Mammary epithelial cell (primary cell): ENCODE measurements at places on chromosomes 2 and 18.

- DNase-seq: no peak
These were observed 436.3 kb downstream of the CBLN2 start for GRCh38 chr18:72107647-72108383.

GRCh38 chr2:182318466-182319220 is 108.2 kb downstream of the PDE1A start:
- peak; percentile 8 for DNase-seq

GRCh38 chr18:5894611-5895298 is 567 bp downstream of the TMEM200C start:
- no peak for DNase-seq

GRCh38 chr2:101185656-101186055 is 34.5 kb upstream of the TBC1D8 start:
- DNase-seq: peak; percentile 91

- DNase-seq: no peak
These were observed 63.2 kb downstream of the ALMS1 start for GRCh38 chr2:73448856-73449255.

- DNase-seq: no peak
These were observed 105.7 kb upstream of the GPC1 start for GRCh38 chr2:240329778-240330177.

DNA sequence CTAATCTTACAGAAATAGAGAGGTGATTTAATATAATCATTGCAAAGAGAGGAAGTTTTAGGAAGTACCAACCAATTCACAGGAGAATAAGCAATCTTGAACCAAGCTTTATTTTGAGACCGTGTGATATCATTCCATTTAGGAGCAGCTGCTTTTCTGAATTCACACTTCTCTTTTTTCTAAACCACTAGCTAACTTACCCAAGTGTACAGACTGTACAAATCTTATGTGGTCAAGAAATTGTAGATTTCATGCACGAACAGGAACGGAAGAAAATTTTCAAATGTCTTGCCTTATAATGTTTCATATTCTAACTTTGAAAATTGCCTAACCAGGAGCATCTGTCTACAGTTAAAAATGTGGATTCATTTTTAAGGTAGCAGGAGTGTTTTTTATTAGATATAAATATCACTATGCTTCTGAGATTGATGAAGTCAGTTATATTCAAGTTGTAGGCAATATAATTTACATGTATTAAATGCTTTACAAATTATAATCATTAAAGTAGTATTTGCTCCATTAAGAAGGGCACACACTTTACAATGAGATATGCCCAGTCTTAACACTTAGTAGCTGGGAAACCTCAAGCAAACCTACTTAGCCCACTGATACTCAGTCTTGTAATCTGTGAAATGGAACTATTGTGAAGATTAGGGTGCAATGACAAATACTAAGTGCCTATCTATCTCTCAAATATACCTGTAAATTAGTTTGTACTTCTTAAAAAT is 302.2 kb upstream of the STON1 start:
- no peak for DNase-seq

- peak; percentile 55 for DNase-seq
These were observed 72.7 kb downstream of the NXPH2 start for GRCh38 chr2:138707392-138708074.

DNA sequence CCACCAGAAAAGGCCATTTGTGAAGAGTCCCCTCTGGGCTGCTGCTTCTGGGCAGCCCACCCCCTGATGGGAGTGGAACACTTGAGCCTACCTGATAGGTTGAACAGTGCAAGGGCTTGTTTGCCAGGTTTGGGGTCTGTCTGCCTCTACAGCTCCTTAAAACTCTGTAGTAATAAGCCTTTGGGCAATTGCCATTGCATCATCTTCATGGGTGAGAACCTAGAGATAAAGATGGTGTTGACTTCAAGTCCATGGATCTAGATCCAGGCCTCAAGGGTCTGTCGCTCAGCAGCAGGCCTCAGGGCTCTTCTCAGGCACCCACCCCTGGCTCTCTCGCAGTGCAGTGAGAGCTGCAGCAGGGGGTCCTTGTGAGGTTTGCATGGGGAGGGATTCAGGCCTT is 47.1 kb upstream of the MCFD2 start:
- no peak for DNase-seq

DNA sequence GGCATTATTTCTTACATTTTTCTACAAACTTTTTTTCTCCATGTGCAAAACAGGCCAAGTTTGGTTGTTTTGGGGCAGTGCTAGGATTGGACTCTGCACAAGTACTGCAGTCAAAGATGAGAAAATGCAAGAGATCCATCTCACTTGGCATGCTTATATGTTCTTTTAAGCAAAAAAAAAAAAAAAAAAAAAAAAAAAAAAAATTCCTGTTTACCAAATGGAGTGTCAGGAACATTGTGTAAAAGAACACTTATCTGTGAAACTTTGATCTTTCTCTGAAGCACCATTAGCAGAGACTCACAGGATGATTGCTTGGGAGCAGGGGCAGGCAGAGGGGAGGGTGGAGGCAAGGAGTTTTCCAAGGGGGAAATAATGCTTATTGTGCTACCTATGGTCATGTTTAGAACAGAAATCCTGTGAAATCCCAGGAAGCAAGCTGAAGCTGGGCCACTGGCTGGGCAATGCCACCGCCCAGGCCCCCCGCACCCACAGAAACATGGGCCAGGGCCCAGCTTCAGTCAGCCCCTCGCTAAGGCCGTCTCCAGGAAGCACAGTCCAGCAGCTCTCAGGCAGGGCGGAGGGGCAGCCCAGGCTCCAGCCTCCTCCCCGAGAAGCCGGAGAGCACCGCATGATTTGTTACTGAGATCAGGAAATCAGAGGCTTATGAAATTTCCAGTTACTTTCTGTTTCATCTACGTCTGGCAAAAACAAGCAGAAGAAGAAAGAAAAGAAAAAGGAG is 229.4 kb downstream of the ZNF516 start:
- no peak for DNase-seq

DNA sequence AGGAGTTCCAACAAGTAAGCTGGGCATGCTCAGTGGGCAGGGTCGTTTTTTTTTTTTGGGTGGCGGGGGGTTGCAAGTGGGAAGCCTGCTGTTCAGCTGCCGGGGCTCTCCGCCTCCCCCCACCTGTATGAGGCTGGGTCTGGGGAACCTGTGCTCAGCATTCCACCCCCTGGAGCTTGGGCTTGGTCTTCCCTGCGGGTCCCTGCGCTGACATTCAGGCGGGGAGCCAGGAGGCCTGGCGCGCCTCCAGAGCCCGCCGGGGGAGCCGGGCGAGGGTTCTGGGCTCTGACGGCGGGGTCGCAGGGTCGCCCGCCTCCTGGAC is 822 bp upstream of the GPD2 start:
- DNase-seq: no peak

- no peak for DNase-seq
These were observed 58.5 kb downstream of the DYNC1I2 start for GRCh38 chr2:171745806-171746205.

DNA sequence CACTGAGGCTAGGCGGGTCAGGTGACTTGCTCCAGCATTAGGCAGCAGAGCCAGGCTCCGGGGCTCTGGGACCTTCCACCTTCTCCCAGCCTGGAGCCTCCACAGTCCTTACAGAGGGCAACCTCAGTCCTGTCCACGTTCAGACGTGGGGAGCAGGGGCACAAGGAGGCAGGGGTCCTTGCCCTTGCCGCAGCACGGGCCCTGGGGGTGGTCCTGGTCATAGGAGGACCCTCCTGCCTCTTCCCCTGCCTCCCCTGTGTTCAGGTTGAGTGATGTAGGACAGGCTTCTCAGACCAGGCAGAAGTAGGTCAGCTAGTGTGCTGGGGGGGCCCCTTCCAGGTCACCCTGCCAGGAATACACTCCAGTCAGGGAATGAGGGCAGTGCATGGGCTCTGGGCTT is 5.4 kb upstream of the ARHGEF4 start:
- DNase-seq: no peak

GRCh38 chr2:139622691-139623090 is 842.5 kb upstream of the NXPH2 start:
- DNase-seq: no peak

DNA sequence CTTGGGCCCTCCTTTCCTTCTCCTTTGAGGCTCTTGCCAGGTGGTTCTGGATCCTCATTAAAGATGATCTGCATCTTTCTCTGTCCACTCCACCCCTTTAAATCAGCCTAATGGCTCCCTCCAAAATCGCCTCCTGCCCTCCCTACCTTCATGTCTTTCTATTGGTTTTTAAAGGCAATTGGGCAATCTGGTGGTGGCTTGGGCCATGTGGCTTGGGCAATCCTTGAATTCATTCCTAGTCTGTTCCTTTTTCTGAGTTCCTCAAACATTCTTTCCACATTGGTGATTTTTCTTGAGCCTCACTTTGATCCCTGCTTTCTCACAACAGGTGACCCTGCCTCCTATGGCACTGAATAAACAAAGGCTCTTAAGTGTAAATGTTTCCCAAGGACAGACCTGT is 266.2 kb upstream of the REV1 start:
- no peak for DNase-seq

DNA sequence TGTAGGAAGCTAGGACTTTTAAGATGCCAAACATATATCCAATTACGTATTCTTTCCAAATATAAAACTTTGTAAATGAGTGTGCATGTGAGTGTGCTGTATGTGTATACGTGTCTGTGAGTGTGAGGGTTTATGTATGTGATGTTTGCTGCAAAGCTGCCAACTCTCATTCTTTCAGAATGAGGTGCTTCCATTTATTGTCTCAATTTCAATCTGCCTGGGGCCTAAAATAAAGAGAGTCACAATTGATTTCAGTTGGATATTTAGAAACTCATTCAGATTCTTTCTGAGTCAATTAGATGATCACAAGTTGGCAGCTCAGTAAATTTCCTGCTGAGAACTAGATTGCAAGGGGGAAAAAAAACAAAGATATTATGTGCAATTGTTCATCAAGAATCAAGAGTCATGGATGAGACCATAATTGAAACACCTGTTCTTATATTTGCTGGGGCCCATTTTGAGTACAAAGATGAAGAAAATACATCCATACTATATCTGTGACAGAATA is 621.2 kb upstream of the ACVR2A start:
- no peak for DNase-seq

DNA sequence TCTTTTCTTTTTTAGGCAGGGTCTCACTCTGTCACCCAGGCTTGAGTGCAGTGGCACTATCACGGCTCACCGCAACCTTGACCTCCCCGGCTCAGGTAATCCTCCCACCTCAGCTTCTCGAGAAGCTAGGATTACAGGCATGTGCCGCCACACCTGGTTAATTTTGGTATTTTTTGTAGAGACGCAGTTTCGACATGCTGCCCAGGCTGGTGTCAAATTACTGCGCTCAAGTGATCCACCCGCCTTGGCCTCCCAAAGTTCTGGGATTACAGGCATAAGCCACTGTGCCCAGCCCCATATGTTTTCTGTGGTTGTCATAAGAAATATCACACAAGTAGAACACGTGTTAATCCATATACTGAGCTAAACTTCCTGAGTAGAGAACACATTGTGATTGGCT is 14.6 kb downstream of the ENOSF1 start:
- no peak for DNase-seq

- DNase-seq: no peak
These were observed 54.6 kb upstream of the ADAM23 start for GRCh38 chr2:206388698-206389097.

DNA sequence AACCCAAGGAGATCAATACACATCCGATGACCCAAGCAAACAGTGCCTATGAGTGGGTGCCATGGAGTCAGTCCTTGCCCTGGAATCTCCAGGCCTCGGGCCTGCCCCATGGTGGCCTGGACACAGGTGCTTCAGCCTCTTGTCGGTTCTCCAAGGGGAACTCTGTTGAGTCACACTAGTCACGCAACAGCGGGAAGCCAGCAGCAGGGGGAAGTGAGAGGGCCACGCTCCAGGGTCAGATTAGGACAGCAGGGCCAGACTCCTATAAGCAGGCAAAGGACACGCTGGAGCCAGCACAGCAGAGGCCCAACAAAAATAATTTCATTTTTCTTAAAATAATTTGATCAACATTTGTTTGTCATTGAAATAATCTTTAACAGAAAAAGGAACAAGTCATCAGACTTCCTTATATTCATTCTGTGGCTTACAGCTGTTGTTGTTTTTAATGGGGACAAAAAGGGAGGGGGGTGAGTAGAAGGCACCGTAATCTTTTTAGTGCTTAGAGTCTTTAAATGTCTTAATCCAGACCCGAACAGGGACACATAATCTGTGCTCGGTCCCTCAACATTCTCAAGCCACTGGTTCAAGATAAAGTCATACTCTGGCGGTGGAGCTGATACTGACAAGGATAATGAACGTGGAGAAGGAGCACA is 16.4 kb upstream of the ARMC9 start:
- peak; percentile 16 for DNase-seq

GRCh38 chr2:205471776-205472175 is 210.5 kb upstream of the NRP2 start:
- DNase-seq: no peak

- DNase-seq: peak; percentile 40
These were observed 692.4 kb downstream of the CPS1 start for GRCh38 chr2:211248841-211249240.
